ENCODE measurements at places on chromosomes 1 and 21. TPM values are rescaled to one million over a fixed set of nuclear protein-coding genes. Genes with fewer than 3 reads are reported as not detected.

SHISA4 gene
- 4.0 TPM for polyA plus RNA-seq

DNA sequence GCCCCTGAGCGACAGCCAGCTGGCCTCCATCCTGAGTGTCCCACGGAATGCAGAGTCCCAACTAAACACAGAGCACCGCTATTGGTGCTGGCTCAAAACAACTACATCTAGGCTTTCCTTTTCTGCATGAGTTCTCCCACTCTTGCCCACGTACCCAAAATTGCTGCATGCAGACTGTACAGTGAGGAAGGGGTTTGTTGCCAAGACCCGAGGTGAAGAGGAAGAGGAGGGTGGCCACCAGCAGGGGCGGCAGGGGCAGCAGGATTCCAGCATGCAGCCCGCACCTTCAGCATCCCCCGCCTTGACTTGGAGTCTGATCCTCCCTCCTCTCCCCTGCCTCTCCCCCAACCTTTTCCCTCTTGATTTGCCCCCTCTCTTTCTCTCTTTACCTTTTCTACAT lies 8.0 kb downstream of the S100A9 start:
- peaks cover 19% of the 10 kb centered on the region for H3K4me1 ChIP-seq
- no peak overlapping the region for H3K4me3 ChIP-seq
- no peaks in the 10 kb centered on the region for H3K27me3 ChIP-seq
- no peak for DNase-seq
- H3K27ac ChIP-seq, result no peak overlapping the region

- H3K36me3 ChIP-seq, result no peaks in the 10 kb centered on the region
- no peak for DNase-seq
- H3K4me3 ChIP-seq, result no peak overlapping the region
- H3K4me1 ChIP-seq, result no peaks in the 10 kb centered on the region
- H3K27me3 ChIP-seq, result no peaks in the 10 kb centered on the region
Measured at GRCh38 chr1:71228742-71229365, 148.0 kb upstream of the ZRANB2 start.

DNA sequence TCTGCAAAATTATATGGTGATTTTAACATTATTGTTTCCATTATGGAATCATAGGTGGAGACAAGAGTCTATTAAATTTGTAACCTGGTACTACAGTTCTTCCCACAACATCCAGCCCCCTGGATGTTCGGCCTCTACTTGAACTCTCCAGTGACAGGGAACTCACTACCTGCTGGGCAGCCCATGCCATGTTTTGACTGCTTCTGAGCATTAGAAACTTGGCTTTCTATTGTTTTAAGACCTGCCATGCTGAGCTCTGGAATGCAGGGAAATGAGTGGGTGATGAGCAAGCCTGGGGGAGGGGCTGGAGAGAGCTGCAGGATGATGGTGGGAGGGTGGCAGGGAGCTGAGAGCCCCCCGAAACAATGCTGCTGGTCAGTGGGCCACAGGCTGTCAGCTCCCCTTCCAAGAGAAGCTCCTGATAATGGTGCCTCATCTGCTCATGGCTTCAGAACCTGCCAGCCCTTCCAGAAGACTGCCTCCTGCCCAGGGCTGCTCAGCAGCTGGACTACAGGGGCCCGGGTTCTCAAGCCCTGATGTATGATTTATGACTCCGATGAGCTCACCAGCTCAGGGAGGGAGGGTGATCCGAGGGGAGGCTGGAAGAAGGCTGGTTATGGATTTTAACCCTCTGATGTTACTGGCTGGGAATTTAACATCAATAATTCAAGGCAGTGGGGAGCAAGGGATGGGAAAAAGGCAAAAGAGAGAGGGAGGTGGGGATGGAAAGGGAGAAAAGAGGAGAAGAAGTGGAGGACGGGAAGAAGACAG lies 205.0 kb downstream of the HIVEP3 start:
- H3K4me3 ChIP-seq, result no peak overlapping the region
- no peak overlapping the region for H3K27ac ChIP-seq
- no peaks in the 10 kb centered on the region for H3K27me3 ChIP-seq
- H3K4me1 ChIP-seq, result peaks cover 22% of the 10 kb centered on the region
